ENCODE measurements at places on chromosomes 4 and X. TPM values are rescaled to one million over a fixed set of nuclear protein-coding genes. Genes with fewer than 3 reads are reported as not detected.

GRCh38 chr4:3685081-3685645 lies 81.0 kb upstream of the ADRA2C start:
- no peak for DNase-seq

GRCh38 chr4:182917182-182918043 lies at the start of gene DCTD:
Gene DCTD, minus strand, starts transcription at chr4:182917386. Its CDS starts 1,818 bp downstream, at chr4:182915568.
- DNase-seq, result peak; percentile 77

GRCh38 chrX:16870862-16871815 lies 977 bp upstream of the RBBP7 start:
- DNase-seq, result no peak

DNA sequence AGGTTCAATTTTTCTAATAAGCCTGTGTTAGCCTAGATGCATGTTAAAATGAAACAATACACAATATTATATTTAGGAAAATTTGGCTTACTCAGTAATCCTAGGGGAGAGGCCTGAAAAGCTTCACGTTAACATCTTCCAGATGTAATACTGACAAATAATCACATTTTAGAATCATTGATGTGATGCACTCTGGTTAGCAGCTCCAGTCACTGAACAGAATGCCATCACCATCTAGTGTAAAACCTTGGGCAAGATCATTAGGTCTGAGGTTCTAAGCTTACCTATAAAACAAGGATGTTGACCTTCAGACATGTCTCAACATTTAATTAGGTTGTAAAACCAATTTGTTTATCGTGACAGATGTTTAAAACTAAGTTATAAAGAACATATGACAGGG lies 1704.8 kb downstream of the STIM2 start:
- DNase-seq, result no peak

Gene DDX60
- total RNA-seq, result 10.7 TPM

DNA sequence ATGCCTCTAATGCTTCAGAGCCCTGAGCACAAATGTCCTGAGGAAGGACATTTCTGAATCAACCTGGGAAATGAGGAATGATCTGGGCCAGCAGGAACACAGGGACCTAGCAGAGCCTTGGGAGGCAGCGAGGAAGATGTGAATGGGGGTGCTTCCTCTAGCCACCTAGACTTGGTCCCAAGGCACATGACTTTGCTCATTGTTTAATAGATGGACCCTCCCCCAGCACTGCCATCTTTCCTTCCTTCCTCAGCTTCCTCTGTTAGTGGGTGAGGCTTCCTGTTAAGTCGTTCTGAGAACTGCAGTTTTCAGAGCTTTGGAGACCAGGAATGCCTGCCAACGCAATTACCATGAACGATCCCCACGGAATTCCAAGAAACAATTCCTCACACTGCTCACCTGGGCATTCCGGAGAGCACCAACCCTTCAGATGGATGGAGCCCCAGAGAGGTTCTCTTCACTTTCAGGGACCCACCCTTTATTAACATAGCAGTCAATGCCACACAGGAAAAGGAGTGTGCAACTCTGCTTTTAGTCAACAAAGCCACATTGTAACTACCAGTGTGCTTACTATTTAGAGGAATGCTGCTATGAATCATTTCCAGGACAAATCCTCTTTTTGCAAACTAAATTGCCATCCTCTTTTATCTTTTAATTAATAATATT lies 48.5 kb upstream of the STIM2 start:
- no peak for DNase-seq

Gene SMARCA5
- 23.4 TPM for total RNA-seq

DNA sequence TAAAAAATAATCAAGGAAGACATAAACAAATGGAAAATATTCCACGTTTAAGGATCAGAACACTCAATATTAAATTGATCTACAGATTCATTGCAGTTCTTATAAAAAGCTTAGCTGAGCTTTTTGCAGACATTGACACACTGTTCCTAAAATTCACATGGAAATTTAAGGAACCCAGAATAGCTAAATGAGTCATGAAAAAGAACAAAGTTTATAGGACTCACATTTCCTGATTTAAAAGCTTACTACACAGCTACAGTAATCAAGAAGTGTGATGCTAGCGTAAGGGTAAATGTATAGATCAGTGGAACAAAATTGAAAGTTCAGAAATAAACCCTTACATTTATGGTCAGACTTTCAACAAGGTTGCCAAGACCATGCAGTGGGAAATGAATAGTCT lies 33.1 kb downstream of the NSUN7 start:
- no peak for DNase-seq

Gene EFHC2
- total RNA-seq, result 5.4 TPM

GRCh38 chr4:158777423-158778155 lies 8.8 kb downstream of the FNIP2 start:
- DNase-seq, result no peak

Gene INTS12
- 22.7 TPM for total RNA-seq

Gene TRAM1L1
- 0.90 TPM for total RNA-seq

Gene DCAF8L2
- not detected for total RNA-seq

Gene MSMO1
- 20.3 TPM for total RNA-seq

Gene ZNF711
- 4.7 TPM for total RNA-seq

GRCh38 chr4:151418385-151418784 lies 9.4 kb downstream of the FHIP1A start:
- no peak for DNase-seq

Gene ADH1A
- total RNA-seq, result not detected

Gene TCEAL6
- total RNA-seq, result 1.1 TPM

GRCh38 chr4:128820671-128821070 lies 11.2 kb downstream of the JADE1 start:
- DNase-seq, result no peak

Data from right atrium auricular region (tissue), 2 donors.